Kidney (tissue), 22 donors: ENCODE measurements at places on chromosomes 3 and 15.

- DNase-seq = no peak
These were observed 30.3 kb upstream of the CTNNB1 start for GRCh38 chr3:41169023-41169422.

- no peak for DNase-seq
These were observed 55.3 kb upstream of the ITGA11 start for GRCh38 chr15:68487087-68487843.

- no peak for DNase-seq
These were observed 18.3 kb upstream of the RFX7 start for GRCh38 chr15:56261854-56262509.

- no peak for DNase-seq
These were observed 126.5 kb downstream of the DGKG start for GRCh38 chr3:186235554-186235953.
